ENCODE measurements at places on chromosomes 1 and 21.

GRCh38 chr1:151721788-151722510 is 627 bp downstream of the RIIAD1 start:
- no peak for DNase-seq

DNA sequence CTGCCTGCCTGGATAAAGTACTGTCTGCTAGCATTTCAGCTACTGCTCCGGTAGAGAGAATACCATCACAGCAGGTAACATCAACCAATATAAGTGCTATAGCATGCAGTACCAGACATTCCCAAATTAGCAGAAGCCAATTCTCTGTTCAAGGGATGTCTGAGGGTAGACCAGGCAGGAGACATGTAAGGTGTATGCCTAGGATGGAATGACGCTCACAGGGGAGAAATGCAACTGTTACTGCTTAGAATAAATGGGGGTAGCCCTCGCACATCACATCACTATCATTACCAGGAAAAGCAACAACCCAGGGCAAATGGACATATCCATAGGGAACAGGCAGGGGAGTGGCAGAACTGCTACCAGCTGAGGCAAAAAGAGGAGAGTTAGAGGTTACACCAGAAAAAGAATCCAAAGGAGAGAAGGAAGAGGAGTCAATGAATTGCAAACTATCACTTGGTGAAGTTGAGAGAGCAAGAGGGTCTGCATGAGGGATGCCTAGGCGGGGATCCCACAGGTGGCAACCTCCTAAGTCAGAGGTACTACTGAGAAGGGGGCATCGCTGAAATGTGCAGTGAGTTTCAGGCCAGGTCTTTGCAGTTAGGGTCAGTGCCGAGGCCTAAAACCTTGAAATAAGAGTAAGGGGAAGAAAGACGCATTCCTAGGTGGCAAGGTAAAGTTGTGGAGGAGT is 1.1 kb downstream of the UBE2Q1 start:
- no peak for DNase-seq

GRCh38 chr21:33403128-33403785 is at the start of gene IFNGR2:
TSS of gene IFNGR2 (plus strand) at chr21:33403413. CDS start at chr21:33403544, 131 bp downstream.
- DNase-seq: no peak

DNA sequence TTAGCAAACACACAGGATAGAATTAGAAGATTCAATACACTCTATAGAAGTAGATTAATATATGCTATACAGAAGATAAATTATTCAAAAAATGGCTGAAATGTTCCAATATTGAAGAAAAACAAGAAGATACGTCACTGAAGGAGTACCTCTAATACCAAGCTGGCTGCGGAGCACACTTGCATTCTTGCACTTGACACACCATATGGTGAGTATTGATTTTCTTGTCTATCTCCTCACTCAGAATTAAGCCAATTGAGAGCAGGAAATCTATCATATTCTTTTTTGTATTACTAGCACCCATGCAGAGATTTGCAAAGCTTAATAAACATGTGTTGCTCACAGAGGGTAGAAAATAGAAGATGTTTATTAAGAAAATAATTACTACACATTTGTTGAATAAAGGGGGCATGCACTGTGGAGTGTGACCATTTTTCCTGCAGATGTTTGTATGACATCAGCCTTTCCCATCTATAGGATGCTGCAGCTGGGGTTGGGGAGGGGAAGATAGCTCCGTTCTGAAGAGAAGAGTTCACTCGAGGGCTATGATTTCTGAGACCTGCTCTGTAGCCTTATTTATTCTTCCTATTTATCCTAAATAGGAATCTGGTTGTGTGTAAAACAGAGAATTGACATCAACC is 318.1 kb downstream of the HHIPL2 start:
- no peak for DNase-seq

- DNase-seq: no peak
Measured at GRCh38 chr21:27372381-27372780, 405.5 kb upstream of the ADAMTS5 start.

DNA sequence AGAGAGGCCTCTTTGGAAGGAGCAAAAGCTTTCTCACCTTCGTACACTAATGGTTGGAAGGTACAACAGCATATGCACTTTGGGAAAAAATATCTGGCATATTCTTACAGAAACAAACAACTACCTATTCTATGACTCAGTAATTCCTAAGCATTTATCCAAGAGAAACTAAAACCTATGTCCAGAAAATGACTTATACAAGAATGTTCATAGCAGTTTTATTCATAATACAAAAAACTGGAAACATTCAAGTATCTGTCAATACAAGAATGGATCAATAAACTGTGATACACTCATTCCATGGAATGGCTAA is 8.2 kb downstream of the NBPF1 start:
- no peak for DNase-seq

GRCh38 chr1:211635597-211636205 is 39.7 kb downstream of the NEK2 start:
- DNase-seq: no peak

- no peak for DNase-seq
Measured at GRCh38 chr1:70509996-70510876, 99.2 kb downstream of the CTH start.

DNA sequence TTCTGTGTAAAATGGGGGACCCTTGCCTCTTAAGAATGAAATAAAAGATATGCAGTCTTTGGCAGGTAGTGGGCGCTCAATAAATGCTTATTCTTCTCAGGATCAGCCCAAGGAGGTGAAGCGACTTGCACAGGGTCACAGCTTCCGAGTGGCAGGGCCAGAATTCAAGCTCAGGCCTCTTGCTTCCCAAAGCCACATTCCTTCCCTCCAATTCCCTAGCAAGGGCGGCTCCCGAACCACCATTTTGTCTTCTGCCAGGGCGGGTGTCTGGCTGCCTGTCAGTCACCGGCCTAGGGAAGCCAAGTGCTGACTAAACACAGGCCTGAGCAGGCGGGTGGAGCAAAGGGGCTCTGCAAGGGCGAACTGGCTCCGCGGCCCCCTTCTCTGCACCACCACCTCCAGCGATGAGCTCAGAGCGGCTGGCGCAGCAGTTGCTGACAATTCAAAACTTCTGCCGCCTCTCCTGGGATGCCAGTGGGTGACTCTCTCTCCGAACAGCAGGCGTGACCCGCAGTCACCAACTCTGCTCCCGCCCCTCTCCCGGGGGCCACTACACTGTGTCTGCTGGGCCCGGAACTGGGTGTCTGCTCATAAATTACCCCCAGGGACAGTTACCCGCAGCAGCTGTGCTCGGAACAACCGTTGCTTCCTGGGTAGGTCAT is 10.8 kb downstream of the GPR3 start:
- no peak for DNase-seq

- peak; percentile 61 for DNase-seq
Measured at GRCh38 chr1:202009326-202010179, 834 bp upstream of the ELF3 start.

DNA sequence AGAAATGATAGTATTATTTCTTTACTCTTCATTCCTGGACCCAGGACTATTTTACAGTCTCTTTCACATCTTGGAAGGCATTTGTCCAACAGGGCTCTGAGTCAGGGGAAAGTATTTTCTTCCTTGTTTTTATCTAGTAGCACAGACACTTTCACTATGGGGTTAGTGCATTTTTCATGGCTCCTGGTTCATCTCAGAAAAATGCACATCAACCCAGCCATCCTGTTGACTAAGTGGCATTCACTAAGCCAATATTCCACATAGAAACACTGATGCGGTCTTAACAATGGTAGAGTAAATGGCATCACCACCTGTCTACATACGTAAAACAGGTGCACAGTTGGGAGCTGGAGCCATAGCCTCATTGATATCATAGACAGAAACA is 87.4 kb upstream of the C1orf21 start:
- no peak for DNase-seq

- no peak for DNase-seq
Measured at GRCh38 chr21:46557469-46557868, 47.4 kb downstream of the S100B start.

DNA sequence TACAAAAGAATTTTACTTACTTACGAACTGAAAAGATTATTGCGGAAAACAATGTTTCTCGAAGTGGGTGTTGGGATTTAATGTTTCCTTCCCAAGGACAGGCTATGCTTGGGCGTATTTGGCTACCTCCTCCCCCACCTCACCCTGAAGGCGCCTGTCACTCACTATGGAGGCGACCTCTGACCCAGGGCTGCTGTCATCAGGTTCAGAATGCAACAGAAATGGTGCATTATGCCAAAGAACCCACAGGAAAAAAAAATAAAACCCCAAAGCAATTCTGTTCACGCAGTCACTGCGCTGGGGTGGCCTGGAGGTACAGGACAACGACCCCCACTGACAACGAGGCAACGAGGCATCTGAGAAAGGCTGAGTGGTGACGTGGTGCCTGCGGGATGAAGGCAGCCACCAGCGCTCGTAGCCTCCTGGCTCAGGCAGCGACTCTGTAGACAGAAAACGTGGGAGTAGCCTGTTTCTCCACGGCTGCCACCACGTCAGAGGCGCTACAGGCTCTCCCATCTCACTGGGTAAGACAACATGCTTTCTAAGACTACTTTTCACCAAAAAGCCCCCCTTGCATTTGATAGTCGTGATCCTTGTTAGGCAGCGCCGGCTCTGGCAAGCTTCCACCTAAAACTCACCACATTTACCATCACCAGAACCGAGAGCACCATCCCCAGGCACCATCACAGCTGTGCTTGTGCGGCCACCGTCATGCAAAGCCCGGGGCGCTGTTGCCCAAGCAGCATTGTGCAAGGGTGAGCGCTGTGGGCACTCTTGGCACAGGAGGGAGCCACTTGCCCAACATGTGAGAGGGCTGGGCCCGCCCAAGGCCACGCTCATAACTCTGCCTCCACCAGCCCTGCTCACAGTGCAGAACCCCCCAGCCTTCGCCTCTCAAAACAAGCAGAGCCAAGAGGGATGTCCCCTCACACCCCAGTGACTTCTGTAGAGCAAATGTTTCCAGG is 14.3 kb downstream of the NADK start:
- DNase-seq: peak; percentile 55

GRCh38 chr1:218588540-218589172 is 243.5 kb downstream of the TGFB2 start:
- DNase-seq: no peak

GRCh38 chr1:923131-923990 is at the start of gene SAMD11:
TSS of gene SAMD11 (plus strand) at chr1:923923. CDS start at chr1:924432, 509 bp downstream.
- no peak for DNase-seq

DNA sequence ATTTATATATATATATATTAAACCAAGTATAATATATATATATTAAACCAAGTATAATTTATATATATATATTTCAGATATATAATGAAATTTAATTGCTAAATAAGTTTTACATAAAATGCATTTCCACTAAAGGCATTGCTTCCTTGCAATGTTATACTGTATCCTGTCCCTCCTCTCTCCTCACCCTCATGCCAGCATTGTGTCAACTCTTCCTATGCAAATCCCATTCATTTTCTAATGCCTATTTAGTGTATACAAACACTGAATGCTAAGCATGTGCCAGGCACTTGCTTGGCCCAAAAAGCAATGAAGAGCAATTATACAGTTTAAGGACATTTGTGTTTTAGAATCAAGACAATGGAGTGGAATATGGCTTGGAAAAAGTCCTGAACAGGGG is 71.7 kb upstream of the PRMT6 start:
- no peak for DNase-seq

DNA sequence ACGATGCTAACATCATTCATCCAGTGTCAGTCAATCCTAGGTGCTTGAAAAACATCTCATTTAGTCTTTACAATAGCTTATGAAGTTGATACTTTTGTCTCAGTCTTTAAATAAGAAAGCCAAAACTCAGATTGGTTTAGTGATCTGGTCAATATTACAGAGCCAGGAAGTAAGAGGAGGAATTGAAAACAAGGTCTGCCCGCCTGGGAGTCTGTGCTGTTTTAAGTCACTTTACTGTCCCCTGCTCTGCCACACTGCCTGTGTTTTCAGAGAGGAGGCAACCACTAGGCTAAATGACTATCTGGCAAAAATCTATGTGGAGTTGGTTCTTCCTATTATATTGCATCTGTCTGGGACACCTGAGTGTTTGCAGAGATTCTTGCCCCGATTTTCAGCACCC is 62.3 kb downstream of the ST6GALNAC3 start:
- DNase-seq: no peak

- DNase-seq: no peak
Measured at GRCh38 chr1:7019510-7019909, 234.3 kb downstream of the CAMTA1 start.

DNA sequence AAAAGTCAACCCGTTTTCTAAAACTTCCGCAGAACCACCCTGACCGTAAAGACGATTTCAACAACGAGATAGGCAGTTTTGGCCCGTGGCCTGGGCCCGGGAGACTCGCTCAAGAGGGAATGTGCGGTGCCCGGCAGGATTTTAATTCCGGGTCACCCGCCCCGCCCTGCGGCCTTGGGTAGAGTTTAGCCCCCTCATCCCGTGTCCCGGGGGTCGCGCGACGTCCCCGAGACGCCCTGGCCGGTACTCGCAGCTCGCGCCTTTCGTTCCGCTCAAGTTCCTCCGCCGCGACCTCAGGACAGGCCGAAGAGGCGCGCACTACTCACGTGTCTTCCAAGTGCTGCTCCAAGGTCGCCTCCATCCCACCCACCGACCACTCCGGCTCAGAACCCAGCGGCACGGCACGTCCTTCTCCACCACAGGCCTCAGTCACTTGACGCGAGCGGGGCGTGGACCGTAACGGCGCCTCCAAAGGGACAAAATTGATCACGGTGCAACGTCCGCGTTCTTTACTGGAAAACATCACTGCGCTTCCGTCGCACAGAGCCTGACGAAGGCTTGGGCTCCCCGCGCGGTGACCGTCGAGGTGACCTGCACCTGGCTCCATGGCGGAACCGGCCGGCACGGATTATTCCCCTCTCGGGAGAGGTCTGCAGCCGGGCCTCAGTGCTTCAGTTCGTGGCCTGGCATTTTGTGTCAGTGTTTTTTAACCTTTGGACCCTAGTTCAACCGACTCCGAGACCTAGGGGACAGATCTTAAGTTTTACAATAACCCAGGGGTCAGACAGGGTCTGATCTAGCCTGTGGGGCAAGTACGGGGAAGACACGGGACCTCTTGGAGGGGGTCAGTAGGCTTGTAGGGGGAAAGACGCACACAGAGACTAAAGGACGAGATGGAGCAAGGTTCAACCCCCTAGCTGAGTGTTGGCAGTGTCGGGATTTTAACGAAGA is at the start of gene LAMTOR5:
LAMTOR5 (minus strand) TSS at position 435 of the 951 bp plus-strand sequence; CDS start at position 361, 74 bp downstream.
- peak; percentile 85 for DNase-seq

DNA sequence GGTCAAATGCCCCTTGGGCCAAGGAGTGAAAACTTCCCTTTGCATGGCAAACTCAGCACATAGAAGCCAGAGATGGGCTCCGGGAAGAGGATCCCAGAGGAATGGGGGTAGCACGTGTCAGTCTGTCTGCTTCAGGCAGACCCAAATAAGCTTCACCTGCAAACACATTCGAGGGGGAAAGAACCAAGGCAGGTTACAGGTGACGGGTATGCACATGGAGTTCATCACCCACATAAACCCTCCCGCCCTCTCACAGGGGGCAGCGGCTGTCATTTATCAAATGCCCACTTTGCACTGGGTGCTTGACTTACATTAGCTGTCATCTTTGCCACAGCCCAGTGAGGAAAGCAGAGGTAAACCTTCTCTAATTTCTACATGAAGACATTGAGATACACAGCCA is 73.0 kb upstream of the TLR5 start:
- DNase-seq: no peak
